ENCODE measurements at places on chromosomes 2 and 18.

- no peak for DNase-seq
Observed at GRCh38 chr2:31329081-31329625, 85.4 kb downstream of the XDH start.

DNA sequence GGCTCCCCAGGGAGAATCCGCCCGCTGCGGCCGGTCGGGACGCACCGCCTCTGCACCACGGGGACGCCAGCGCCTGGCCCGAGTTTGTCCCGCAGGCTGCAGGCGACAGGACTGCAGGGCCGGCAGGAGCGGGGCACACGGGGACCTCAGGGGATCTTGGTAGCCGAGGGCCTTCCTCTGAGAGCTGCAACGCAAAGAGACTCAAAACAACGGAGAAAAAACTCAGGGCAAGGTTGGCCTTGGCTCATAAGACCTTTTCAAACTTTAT lies 79.7 kb downstream of the ARHGEF4 start:
- DNase-seq: no peak

- no peak for DNase-seq
Observed at GRCh38 chr2:212842544-212843185, 304.1 kb upstream of the ERBB4 start.

DNA sequence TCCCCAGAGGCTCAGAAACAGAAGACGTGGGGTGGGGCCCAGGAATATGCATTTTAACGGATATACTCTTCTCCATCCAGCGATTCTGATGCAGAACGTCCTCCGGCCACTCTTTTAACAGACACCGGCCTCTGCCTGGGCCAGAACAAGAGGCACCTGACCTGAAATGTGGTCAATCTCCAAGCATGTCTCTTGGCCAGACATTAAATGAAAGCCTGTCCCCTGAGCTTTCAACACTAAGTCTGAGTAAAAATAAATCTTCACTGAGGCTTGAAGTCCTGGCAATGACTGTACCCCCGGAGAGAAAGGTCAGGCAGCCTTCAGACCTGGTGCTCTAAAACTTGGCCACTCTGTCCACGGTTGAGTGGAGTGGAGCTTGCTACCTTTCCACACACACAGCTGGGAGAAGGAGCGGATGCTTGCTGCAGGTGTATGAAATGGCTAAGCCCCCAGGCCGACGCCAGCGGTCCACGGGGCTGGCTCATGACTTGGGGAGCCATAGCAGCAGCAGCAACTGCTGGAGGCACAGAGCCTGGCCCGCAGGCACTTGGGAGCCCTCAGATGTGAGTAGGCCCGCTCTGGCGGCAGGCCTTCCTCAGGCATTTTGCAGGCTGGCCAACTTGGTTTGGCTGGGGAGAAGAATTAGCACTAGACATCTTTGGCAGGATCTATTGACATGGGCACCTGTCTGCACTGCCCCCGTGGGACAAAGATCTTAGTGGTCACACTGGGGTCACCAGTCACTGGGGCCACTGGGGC lies 79.7 kb downstream of the TMEM17 start:
- DNase-seq: no peak

DNA sequence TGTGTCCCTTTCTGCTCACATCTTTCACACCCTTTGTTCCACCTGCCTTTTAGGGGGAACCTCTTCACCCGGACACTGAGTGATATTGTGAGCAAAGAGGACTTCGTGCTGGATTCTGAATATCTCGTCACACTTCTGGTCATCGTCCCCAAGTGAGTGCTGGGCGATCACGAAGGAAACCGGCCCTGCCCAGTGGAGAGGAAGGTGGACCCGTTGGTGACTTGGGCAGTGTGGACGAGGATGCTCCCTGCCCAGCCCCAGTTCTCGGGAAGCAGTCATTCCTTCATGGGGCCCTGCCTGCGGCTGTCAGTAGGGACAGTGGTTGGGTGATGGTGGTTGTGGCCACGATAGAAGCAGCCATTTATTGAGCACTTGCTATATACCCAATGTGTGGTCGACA lies 40.8 kb downstream of the PDIA6 start:
- DNase-seq: no peak

- no peak for DNase-seq
Observed at GRCh38 chr2:196963961-196964360, 37.5 kb upstream of the PGAP1 start.

- no peak for DNase-seq
Observed at GRCh38 chr2:8230466-8230865, 451.4 kb upstream of the ID2 start.

GRCh38 chr2:24885221-24886125 lies 34.6 kb downstream of the ADCY3 start:
- DNase-seq: no peak

DNA sequence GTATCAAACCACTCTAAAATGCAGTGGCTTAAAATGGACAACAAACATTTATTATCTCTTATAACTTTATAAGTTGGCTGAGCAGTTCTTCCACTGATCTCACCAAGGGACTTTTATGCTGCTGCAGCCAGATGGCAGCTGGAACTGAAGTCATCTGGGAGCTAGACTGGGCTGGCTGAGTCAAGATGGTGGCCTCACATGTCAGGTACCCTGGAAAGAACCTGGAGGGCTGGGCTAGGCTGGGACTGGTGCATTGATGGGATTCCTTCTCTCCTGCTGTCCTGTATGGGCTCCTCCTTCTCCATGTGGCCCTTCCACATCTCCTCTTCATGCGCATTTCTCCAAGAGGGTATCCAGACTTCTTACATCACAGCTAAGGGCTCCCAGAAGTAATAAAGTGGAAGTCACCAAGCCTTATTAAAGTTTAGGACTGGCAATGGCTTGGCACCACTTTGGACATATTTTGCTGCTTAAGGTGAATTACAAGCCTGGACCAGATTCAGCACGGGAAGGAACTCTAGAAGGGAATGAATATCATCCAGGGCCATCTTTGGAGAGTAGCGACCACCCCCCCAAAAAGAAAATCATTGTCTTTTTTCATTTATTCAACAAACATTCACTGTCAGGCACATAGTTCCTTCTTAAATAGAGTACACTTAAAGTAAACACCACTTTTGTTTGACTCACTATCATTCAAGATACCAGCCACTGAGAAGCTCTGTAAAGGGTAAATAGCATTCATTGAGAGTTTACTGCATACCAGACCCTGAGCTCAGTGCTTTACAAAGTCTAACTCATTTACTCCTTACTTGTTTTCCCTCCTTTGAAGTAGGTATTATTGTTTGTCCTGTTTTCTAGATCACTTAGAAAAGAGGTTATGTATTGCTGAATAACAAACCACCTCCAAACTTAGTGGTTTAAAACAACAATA lies 138.0 kb downstream of the ZFP36L2 start:
- DNase-seq: no peak

DNA sequence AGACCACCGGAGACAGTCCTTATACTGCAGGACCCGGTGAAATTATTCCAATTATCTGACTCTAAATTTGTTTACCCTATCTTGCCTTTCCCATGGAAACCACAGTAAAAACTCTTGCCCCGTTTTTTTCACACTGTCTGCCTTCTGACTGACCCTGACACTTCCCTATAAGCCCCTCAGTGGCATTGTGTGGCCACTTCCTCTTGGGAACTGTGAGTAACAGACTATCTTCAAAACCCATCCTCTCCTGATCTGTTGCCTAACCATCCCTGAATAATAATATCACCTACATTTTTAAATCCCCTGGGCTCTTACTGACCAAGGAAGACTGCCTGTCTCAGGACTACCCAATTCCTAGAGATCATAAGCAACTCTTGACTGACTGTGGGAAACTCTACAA lies 42.6 kb upstream of the RNF152 start:
- peak; percentile 7 for DNase-seq

- DNase-seq: no peak
Observed at GRCh38 chr2:61689568-61689967, 151.4 kb upstream of the XPO1 start.

DNA sequence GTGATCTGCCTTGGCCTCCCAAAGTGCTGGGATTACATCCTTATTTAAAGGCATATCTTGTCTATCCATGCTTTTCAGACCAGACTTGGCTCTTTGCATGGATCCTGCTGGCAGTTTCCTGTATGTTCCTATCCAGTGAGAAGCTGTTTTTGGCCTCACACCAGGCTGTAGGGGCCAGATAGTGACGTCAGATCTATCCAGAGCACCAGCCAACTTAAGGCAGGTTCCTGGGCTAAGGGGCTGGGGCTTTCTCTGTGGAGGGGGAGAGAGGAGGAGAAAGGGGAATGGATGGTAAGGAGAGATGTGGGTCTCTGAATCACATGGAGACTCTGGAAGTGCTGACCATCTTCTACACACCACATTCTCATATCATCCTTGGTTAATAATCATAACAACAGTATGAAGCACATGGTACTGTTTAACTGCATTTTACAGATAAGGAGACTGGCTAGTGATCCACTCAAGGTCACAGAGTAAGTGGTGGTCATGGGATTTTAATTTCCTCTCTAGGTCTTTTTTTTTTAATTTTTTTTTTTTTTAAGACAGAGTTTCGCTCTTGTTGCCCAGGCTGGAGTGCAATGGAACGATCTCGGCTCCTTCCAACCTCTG lies 2.0 kb upstream of the FAM117B start:
- no peak for DNase-seq

DNA sequence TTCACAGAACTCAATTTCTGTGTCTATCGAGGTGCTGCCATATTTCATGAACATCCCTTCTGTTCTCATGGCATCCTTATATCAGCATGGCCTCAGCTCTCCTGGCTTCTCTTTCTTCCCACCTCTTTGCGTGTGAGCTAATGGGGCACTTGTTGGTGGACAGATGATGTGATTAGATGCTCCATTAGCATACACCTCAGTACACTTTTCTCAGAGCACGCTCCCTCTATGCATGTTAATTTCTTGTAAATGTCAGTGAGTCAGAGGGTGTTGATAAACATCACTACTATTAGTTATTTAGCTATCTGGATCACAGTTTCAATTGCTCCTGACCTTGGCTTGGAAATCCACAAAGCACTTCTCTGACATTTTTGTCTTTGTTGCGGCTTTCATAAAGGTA lies 159.4 kb downstream of the CD8B2 start:
- DNase-seq: no peak

DNA sequence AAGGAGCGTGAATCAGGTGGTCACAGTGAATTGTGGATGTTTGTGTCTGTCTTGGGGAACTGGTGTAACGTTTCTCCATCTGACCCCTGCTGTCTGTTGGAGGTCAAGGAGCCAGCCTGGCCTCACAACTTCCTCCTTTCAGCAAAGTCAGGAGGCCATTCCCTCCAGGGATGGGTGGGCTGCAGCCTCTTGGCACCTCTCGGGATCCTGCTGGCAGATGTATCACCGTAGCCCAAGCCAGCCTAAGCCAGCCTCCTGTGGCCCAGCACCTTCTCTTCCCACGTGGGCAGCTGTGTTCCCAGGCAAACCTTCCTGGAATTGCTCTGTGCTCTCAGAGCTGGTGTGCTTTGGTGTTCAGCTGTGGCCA lies 30.5 kb downstream of the HPCAL1 start:
- DNase-seq: no peak

GRCh38 chr2:218345491-218346236 lies 11.0 kb upstream of the CATIP start:
- DNase-seq: no peak

DNA sequence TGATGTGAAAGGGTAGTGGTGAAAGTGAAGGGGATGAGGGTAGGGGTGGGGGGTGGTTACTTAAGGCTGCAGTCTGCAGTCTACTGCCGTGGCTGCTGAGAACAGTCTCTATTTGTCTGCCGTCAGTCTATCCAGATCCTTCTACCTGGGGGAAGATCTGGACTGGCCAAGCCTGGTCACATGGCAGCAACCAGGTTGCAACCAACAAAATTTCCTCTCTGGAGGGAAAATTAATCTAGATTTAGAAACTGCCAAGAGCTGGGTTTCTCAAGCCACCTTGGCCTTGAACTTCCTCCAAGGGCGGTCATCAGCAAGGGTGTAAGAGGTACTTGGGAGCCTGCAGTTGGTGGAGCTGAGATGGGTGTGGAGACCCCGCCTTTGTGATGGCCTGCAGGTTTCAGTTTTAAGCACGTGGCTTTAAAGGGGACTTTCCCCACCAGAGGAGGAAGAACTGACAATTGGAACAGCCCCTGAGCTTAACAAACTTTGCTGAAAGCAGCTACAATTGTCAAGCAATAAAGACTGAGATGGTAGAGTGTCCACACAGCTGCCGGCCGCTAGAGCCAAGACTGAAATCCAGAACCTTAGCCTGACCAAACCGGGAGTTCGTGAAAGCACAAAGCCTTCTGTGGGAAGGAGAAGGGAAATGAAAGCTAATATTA lies 31.4 kb upstream of the KCMF1 start:
- DNase-seq: no peak

DNA sequence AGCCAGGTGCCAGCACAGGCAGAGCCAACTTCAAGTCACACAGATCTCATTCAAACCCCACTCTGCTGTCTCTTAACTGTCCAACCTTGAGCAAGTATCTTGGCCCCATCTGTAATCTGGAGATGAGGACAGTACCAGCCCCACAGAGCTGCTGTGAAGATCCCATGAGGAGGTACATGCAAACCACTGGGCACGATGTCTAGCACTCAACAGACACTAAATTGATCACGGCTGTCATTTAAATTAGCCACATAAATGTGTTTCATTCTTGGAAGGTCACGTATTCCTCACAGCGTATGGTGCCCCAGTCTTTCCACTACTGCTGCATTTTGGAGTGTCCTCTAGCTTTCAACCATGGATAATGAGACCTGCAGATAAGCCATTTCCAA lies 167.6 kb upstream of the ID2 start:
- DNase-seq: no peak

DNA sequence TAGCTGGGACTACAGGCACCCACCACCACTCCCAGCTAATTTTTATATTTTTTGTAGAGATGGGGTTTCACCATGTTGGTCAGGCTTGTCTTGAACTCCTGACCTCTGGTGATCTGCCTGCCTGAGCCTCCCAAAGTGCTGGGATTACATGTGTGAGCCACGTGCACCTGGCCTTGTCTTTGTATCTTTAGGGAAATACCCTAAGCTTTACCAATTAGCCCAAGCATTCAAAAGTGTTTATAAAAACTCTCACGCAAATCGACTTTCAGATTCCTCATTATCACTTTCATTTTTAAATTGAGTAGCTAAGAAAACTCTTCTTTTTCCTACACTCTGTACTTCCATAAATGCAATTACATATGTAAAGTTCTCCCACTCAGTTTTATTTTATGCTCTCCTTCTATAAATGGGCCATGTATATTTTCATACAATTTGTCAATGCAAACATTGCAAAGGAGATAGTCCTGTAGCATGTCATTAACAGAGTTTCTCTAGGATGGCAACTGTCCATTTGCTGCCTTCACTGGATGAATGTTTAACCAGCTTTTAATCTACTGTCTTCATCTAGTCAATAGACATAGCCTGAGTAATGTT lies 326.2 kb upstream of the LRATD1 start:
- DNase-seq: no peak

GRCh38 chr18:38241216-38241615 lies 675.6 kb upstream of the CELF4 start:
- DNase-seq: no peak

- no peak for DNase-seq
Observed at GRCh38 chr18:77870894-77871293, 621.2 kb downstream of the GALR1 start.

DNA sequence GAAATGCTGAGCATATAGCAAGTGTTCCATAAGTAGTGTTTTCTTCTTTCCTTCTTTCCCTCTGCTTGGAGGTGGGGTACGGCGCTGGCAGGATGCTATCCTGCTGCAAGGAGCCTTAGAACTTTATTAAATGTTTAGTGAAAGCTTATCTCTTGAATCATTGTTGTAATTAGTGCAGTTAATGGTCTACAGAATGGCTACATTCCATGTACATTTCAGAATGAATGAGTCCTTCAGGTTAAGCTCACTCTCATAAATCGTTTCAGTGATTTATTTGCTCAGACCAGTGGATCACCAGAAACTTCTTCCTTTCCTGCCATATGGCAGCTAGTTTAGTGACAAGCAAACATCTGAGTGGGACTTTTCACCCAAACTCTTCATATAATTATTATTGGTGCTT lies 3.3 kb upstream of the YWHAQ start:
- DNase-seq: no peak

Measured in Kasumi-1 (cell line).